ENCODE measurements at places on chromosomes 2 and 18.

DNA sequence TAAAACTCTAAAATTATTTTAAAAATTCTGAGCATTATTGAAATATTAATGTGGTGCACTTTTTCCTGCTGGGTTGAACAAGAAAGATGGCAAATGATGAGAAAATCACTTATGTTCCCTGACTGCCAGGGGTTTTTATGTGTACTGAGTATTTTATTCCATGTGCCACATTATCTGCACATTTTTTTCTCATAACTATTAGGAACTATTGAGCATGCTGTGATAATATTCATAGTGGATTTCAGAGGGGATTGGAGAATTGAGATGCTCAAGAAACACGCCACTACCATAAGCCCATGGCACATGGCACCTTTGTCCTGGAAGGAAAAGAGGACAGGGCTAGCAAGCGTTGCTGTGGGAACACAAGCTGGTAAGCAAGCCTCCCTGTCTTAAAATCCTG lies 478.5 kb upstream of the GYPC start:
- no peak overlapping the region for H3K27ac ChIP-seq
- no peaks in the 10 kb centered on the region for H3K27me3 ChIP-seq
- H3K36me3 ChIP-seq = no peaks in the 10 kb centered on the region
- H3K4me1 ChIP-seq = no peaks in the 10 kb centered on the region

GRCh38 chr2:134703426-134703825 lies 15.4 kb downstream of the TMEM163 start:
- peaks cover 3% of the 10 kb centered on the region for H3K4me1 ChIP-seq
- no peaks in the 10 kb centered on the region for H3K27me3 ChIP-seq
- H3K27ac ChIP-seq = no peak overlapping the region
- H3K4me3 ChIP-seq = no peak overlapping the region

- no peaks in the 10 kb centered on the region for H3K4me1 ChIP-seq
- no peak for DNase-seq
- peaks cover 4% of the 10 kb centered on the region for H3K36me3 ChIP-seq
- H3K27ac ChIP-seq = no peak overlapping the region
- H3K27me3 ChIP-seq = no peaks in the 10 kb centered on the region
These were observed 191.8 kb upstream of the SPOPL start for GRCh38 chr2:138309760-138310159.

DNA sequence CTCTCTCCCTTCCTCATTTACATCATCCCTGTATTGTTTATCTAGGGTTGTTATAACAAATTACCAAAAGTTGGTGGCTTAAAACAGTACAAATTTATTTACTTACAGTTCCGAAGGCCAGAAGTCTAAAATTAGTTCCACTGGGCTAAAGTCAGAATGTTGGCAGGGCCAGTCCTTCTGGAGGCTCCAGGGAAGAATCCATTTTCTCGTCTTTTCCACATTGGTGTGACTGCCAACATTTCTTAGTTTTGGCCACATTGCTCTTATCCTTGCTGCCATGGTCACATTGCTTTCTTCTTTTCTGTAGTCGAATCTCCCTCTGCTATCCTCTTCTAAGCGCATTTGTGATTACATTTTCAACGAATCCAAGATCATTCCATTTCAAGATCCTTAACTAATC lies 34.7 kb downstream of the ICOS start:
- no peak overlapping the region for H3K27ac ChIP-seq
- DNase-seq = no peak
- H3K4me3 ChIP-seq = no peak overlapping the region

DNA sequence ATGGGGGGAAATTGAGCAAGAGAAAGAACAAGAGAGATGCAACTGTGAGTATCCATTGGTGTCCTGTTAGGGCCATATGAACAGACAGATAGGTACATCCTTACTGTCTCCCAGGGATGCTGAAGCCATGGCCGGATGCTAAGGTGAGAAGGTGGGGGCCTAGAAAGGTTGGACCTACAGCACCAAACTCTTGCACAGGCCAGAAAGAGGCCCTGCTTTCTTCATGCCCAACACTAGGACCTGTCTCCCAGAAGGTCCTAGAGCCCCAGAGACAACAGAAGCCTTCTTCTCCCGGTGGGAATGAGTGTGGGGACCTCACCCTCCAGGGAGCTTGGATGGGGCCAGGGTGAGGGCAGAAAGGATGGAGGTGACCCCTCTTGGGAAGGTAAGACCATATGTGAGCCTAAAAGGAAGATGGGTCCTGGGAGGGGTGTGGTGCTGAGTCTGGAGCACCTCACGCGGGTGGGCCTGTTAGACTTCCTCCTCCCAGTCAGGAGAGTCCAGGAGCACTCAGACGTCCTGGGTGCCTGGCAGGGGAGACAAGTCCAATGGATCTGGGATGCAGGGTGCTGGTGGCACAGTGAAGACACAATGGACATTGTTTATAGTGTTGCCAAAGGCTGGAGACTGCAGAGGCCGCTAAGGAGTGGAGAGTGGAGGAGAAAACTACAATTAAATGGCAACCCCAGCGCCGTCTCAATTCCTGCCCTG lies 265.3 kb downstream of the CYP26B1 start:
- H3K4me1 ChIP-seq = no peaks in the 10 kb centered on the region
- no peak overlapping the region for H3K27ac ChIP-seq
- no peak overlapping the region for H3K4me3 ChIP-seq

DNA sequence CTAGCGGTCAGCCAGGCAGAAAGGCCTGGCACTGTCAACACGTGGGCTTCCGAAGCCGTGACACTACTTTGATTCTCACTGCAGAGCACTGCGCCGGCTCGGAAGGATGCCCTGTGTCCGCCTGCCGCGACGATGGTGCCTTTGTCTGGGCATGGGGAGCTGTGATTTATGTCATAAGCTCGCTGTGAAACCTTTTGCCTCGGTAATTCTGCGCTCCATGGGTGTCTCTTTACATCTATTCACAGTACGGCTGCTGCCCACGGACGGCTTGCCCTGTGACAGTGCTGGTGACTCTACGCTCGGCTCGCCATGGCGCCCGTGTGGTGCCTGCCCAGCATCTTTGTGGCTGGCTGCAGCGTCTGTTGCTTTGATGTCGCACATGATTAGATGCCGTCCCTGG lies 43.1 kb upstream of the GBX2 start:
- no peaks in the 10 kb centered on the region for H3K36me3 ChIP-seq
- H3K27me3 ChIP-seq = no peaks in the 10 kb centered on the region

DNA sequence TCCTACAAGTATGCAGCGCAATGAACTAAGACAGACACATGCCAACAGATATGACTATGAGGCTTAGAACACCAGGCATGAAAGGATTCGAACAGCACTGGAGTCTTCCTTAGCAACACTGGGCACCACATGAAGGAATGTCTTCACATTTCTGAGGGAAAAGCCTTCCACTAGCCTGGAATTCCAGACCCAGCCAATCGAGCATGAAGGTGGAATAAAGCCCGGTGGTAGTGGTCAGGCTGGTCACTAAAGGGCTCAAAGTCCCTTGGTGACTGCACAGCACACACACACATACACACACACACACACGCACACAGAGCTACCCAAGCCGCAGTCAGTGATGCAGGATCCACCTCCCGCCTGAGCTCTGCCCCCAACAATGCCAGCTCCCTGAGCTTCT lies 19.7 kb upstream of the SFXN5 start:
- H3K27me3 ChIP-seq = no peaks in the 10 kb centered on the region
- H3K27ac ChIP-seq = no peak overlapping the region
- no peak for DNase-seq
- H3K36me3 ChIP-seq = no peaks in the 10 kb centered on the region
- no peak overlapping the region for H3K4me3 ChIP-seq

DNA sequence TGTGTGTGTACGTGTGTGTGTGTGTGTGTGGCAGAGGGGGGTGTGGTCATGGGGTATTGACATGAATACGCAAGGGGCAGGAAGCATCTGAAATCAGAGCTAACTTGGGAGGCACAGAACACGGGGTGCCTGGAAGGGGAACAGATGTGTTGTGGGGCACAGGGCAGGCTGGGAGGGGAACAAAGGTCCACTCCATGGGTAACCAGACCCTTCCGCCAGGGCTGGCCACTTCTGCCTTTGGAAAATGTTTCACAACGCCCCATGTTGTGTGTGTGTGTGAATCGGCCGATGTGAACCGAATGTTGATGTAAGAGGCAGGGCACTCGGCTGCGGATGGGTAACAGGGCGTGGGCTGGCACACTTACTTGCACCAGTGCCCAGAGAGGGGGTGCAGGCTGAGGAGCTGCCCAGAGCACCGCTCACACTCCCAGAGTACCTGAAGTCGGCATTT lies at the start of gene SLC11A1:
SLC11A1 (plus strand) TSS at position 358 of the 451 bp plus-strand sequence. CDS start 96 bp downstream, outside the sequence.
- peaks cover 2% of the 10 kb centered on the region for H3K27me3 ChIP-seq
- H3K36me3 ChIP-seq = no peaks in the 10 kb centered on the region
- H3K4me1 ChIP-seq = no peaks in the 10 kb centered on the region
- no peak within 1 kb of the TSS for H3K4me3 ChIP-seq
- no peak within 1 kb of the TSS for H3K27ac ChIP-seq

- H3K27ac ChIP-seq = no peak overlapping the region
- no peaks in the 10 kb centered on the region for H3K36me3 ChIP-seq
- H3K27me3 ChIP-seq = no peaks in the 10 kb centered on the region
- no peaks in the 10 kb centered on the region for H3K4me1 ChIP-seq
These were observed 30.8 kb upstream of the ZNF396 start for GRCh38 chr18:35407871-35408481.

GRCh38 chr2:10790228-10790973 lies 22.2 kb downstream of the PDIA6 start:
- no peak for DNase-seq
- H3K27me3 ChIP-seq = no peaks in the 10 kb centered on the region
- no peak overlapping the region for H3K4me3 ChIP-seq
- no peaks in the 10 kb centered on the region for H3K4me1 ChIP-seq
- peaks cover 85% of the 10 kb centered on the region for H3K36me3 ChIP-seq
- no peak overlapping the region for H3K27ac ChIP-seq

DNA sequence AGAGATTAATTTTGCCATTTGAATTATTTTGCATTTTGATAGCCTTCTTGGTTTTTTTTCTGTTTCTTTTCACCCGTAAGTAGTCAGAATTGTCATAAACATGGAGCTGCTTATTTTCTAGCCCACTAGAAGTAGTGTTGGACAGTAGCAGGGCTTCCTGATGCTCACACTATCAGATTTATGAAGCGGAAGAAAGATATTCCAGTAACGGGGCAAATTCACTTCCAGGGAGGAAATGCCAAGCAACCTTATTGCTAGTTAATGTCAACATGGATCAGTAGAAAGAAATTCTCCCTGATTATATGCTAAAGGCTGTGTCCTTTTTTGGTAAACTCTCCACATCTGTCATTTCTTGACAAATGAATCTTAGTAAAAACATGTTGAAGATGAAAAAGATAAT lies 19.2 kb upstream of the ADAM23 start:
- H3K27me3 ChIP-seq = no peaks in the 10 kb centered on the region
- H3K27ac ChIP-seq = no peak overlapping the region
- DNase-seq = no peak

DNA sequence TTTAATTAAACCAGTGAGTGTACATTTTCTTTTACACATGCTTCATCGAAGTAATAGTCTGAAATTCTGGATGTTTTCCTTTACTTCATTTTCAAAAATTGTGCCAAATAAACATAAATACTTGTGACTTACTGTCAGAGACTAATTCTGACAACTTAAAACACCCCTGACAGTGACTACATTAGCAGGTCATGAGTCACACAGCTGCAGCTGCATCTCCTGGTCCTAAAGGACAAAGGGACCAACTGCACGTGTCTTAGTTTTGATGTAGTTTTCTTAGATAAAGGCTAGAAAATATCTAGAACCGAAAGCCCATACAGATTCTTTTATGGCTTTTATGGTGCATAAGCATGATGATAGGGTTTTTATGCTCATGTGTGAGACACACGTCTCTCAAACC lies 29.6 kb upstream of the DSC3 start:
- peaks cover 11% of the 10 kb centered on the region for H3K36me3 ChIP-seq
- H3K27ac ChIP-seq = no peak overlapping the region
- no peak for DNase-seq
- H3K4me3 ChIP-seq = no peak overlapping the region

- no peaks in the 10 kb centered on the region for H3K27me3 ChIP-seq
- no peak overlapping the region for H3K4me3 ChIP-seq
- no peaks in the 10 kb centered on the region for H3K36me3 ChIP-seq
- no peak overlapping the region for H3K27ac ChIP-seq
These were observed 112.8 kb upstream of the SEC11C start for GRCh38 chr18:59026831-59027410.

DNA sequence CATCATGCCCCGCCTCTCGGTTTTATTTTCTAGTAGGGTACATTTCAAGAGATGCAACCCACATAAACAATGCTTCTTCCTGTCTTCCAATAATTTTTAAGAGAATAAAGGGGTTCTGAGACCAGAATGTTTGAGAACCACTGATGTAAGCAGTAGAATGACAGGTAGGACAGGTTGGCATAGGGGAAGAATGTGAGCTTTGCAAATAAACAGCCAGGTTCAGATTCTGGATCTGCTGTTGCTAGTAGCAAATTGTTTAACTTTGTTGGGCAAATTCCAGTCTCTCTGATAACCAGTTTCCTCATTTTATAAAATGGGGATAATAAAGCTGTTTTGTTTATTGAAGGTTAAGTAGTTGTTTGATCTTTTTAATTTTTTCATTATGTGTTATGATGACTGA lies 32.8 kb downstream of the SOCS6 start:
- no peaks in the 10 kb centered on the region for H3K4me1 ChIP-seq
- no peak overlapping the region for H3K27ac ChIP-seq
- no peak overlapping the region for H3K4me3 ChIP-seq
- H3K27me3 ChIP-seq = no peaks in the 10 kb centered on the region

DNA sequence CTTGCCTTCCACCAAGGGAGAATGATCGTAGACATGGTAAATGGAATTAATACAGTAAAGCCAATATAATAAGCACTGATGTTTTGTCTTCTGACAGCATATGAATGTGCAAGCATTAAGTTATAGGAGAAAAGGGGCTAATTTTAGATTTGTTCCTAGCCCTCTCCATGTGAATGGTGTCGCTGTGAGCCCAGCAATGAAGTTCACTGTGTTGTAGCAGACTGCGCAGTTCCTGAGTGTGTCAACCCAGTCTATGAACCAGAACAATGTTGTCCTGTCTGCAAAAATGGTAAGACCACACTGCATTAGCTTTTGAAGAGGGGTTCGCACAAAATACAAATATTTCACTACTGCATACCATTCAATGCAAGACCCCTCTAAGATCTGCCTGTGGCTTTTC lies 25.6 kb downstream of the VWC2L start:
- H3K4me3 ChIP-seq = no peak overlapping the region
- no peak overlapping the region for H3K27ac ChIP-seq
- no peaks in the 10 kb centered on the region for H3K36me3 ChIP-seq
- DNase-seq = no peak
- H3K4me1 ChIP-seq = no peaks in the 10 kb centered on the region

DNA sequence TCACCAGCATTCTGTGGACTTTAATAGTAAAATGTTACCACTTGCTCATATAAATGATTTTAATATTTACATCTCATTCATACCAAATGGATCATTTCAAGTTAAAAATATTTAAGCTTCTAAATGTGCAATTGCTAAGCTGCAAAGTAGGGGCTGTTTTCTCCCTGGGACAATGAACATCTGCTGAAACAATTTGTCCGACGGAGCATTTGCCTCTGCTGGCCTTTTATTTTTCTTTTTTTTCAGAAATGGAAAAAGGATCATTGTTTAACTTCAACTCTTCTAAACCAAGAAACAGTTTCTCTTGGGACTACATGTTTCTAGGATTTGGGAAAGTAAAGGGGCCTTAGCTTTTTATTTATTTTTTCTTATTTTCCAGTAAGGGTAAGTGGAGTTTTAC lies 43.8 kb upstream of the ITPRID2 start:
- no peak for DNase-seq
- H3K36me3 ChIP-seq = no peaks in the 10 kb centered on the region
- no peaks in the 10 kb centered on the region for H3K4me1 ChIP-seq
- H3K4me3 ChIP-seq = no peak overlapping the region

Measured in H9 (cell line).